Naive thymus-derived CD8-positive, alpha-beta T cell (primary cell): ENCODE measurements at places on chromosomes 13 and 19. TPM values are rescaled to one million over a fixed set of nuclear protein-coding genes. Genes with fewer than 3 reads are reported as not detected.

PEAK3 gene
- 0.23 TPM for total RNA-seq

USHBP1 gene
- total RNA-seq = not detected

SLITRK1 gene
- total RNA-seq = not detected

NXNL1 gene
- total RNA-seq = not detected

FBXL3 gene
- 96.5 TPM for total RNA-seq

FFAR1 gene
- total RNA-seq = not detected

GRIK5 gene
- total RNA-seq = 0.25 TPM

GPR180 gene
- total RNA-seq = 3.4 TPM

TEX26 gene
- not detected for total RNA-seq

SH2D3A gene
- total RNA-seq = 45.8 TPM

LRCH1 gene
- 15.8 TPM for total RNA-seq

ZNF835 gene
- 6.9 TPM for total RNA-seq

- no peak for DNase-seq
Observed at GRCh38 chr13:112210371-112210770, 143.4 kb downstream of the SOX1 start.

DNA sequence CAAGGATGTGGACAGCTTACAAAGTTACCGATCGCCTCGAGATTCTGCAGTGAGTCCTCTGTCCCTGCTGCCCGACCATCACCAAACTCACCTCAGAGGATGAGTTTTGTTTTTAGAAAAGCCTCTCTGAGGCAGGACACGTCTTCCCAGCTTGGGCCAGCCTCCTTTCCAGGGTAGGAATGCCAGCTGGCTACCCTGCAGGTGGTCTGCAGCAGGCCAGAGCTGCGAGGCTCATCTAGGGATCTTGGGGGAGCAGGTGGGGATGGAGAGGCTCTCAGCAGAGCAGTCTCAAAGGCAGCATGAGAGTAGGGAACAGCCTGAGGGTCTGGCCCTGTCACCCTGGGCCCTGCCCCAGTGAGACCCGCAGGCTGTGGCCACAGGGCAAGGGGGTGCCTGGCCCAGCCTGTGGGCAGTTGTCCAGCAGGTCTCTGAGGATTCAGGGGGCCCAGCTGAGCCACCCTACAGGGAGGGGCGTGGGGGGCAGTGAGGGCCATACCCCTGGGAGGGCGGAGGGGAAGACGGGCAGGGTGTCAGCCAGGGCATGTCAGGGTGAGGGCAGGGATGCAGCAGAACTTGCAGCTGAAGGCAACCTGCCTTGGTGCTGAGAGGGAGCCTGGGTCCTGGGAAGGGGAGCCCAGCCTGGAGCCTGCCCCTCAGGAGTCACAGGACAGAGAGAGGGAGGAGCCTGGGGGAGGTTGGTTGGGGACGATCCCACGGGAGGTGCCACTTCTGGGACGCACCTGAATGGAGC lies 57.3 kb upstream of the TPM4 start:
- no peak for DNase-seq

GRCh38 chr13:94860981-94861407 lies 148.6 kb upstream of the SOX21 start:
- DNase-seq = peak; percentile 24

GRCh38 chr13:53782488-53782961 lies 753.9 kb downstream of the OLFM4 start:
- peak; percentile 2 for DNase-seq

- DNase-seq = no peak
Observed at GRCh38 chr13:30982506-30982905, 50.0 kb downstream of the TEX26 start.

- DNase-seq = no peak
Observed at GRCh38 chr13:20331949-20332348, 99.8 kb upstream of the GJB6 start.

DNA sequence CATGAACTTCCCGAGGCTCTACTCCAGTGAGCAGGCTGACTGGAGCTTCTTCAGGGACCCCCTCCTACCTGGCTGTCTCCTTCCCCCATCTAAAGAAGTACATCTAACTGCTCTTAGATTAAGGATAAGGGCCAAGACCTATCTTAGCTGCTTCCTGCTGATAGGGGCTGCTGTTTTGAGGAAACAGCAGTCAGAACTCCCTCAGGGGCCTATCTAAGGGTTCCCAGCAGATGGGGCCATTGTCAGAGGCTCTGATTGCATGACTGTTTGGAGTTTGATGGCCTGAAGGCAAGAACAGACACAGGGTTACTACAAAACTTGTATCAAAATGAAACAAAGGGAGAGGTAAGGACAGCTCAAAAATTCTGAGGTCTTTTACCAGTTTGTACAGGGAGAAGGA lies 2636.9 kb upstream of the PCDH20 start:
- no peak for DNase-seq

- no peak for DNase-seq
Observed at GRCh38 chr13:66558506-66558905, 671.6 kb downstream of the PCDH9 start.

- no peak for DNase-seq
Observed at GRCh38 chr19:47523473-47523872, 8.6 kb upstream of the NAPA start.

- DNase-seq = no peak
Observed at GRCh38 chr13:48535766-48536165, 2.9 kb upstream of the RCBTB2 start.

- DNase-seq = no peak
Observed at GRCh38 chr19:48540110-48540509, 11.9 kb upstream of the SULT2B1 start.

DNA sequence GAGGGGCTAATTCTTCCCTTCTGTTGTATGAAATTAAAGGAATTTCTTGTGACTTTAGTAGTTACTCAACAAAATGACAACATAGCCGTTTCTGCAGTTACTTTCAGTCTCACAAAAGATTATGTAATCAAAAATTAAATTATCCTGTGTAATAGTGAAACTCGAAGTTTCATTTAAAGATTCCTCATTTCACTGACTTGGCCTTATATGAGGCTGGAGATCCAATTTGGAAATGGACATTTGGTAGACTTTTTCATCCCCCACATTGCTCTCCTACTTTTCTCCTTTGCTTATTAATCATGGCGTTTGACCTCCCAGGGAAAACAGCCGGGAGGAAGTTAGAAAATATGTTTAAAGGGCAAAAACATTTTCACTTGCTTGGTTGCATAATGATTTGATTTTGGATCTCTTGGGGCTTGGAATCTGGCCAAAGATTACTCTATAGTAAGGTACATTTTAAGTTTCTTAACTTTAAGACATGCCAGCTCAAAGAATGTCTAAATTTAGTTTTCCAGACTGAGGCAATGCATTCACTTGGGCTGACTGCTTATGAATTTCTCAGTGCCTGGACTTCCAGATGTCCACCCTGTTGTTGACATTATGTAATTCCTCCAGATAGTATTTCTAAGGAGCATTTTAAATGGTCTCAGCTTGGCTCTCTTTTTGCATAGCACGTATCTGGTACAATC lies 1364.9 kb upstream of the MIR17HG start:
- no peak for DNase-seq

DNA sequence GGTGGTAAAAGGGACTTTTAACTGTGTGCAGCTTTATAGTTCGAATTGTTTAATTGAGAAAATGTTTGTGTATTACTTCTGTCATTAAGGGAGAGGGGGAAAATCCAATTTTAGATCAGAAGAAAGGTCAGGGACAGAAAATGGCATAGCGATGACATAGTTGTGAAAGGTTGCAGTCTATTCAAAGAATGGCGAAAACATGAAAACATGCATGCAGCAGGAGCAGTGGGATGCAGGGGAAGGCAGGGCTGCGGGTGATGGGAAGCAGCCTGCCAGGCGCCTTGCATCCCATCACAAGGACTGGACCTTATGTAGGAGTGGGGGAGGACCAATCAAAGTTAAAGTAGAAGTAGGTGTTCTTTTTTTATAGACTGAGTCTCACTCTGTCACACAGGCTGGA lies 125.9 kb downstream of the CDK8 start:
- no peak for DNase-seq

DNA sequence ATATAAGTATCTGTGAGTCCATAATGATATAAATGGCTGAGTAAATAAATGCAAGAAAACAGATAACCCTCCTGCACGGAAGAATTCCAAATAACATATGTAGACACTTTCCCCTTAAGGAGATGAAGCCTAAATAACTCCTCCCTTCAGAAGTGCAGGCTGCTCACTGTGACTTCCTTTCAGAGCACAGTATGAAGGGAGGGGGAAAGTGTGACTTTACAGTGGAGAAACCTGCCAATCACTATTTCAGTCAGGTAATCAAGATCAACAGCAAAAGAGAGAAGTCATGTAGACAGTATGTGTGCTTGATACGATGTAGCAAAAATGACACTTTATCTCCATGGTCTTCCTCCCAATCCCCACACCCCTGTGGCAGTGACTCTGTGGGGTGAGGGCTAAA lies 7.1 kb downstream of the GGACT start:
- no peak for DNase-seq

DNA sequence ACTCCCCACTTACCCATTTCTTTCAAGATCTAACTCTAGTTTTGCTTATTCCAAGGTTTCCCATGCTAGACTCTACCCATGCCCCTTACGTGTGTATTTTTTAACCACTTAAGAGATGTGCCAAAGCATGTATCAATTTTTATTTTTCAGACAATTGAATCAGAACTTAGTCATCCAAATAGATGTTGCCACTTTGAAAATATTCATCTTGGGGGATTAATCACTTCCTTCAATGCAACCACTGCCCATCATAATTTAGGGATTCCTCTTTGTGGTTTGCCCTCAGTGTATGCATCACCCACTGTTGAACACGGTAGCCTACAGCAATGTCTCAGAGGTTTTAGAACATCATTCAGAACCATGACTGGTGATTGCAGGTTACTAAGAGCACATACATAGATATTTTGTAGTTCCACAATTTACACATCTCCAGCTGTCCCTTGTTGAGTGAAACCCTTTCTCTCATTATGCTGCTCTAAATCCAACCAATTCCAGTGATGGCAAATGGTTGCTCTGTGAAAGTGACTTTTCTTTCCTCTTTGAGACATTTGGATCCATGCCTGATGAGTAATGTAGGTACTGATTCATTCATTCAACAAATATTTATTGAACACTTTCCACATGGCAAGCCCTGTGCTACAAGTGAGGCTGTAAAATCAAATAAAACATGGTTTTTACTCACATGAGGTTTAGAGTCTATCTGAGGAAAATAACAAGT lies 60.6 kb upstream of the SERP2 start:
- DNase-seq = no peak

DNA sequence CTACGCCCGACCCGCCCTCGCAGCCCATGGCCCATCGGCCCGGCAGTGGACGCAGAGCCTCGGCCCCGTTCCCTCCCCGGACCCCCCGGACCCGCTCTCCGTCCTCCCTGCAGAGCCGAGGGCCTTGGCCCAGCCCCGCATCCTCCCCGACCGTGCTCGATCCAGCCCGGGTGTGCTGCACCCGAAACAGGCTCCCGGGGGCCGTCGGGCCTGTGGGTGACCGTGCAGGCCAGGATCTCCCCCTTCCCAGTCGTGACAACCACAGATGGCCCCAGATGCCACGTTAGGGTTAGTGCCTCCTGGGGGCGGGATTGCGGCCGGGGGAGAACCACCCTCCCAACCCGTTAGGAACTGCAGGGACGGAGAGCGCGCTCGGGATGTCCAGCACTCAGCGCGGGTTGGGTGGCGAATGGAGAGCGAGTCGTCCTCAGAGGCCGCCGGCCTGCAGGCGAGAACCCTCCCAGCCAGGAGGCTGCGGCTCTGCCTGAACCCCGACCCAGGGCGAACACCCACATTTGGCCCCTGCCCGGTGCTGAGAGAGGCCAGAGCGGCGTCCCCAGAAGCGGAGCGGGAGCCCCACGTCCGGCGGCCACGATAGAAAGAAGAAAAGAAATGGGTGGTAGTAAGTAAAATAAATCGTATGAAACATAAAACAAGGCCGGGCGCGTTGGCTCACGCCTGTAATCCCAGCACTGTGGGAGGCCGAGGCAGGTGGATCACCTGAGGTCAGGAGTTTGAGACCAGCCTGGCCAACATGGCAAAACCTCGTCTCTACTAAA lies 6.7 kb upstream of the MADCAM1 start:
- DNase-seq = peak; percentile 19

DNA sequence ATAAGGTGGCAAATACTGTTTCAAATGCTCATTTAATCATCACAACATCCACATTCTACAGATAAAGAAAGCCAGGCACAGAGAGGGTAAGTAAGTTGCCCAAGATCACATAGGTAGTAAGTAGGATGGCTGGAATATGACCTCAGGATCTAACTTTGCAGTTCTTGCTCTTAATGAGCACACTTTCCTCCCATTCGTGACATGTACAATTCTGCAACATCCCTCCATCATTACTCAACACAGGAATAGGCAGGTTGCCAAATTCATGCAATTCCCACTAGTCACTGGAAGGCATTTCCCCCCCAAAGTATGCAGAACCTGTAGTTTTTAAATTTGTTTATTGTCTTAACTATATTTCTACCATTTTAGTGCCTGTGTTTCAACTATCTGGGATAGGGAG lies 109.2 kb downstream of the OLFM4 start:
- no peak for DNase-seq

DNA sequence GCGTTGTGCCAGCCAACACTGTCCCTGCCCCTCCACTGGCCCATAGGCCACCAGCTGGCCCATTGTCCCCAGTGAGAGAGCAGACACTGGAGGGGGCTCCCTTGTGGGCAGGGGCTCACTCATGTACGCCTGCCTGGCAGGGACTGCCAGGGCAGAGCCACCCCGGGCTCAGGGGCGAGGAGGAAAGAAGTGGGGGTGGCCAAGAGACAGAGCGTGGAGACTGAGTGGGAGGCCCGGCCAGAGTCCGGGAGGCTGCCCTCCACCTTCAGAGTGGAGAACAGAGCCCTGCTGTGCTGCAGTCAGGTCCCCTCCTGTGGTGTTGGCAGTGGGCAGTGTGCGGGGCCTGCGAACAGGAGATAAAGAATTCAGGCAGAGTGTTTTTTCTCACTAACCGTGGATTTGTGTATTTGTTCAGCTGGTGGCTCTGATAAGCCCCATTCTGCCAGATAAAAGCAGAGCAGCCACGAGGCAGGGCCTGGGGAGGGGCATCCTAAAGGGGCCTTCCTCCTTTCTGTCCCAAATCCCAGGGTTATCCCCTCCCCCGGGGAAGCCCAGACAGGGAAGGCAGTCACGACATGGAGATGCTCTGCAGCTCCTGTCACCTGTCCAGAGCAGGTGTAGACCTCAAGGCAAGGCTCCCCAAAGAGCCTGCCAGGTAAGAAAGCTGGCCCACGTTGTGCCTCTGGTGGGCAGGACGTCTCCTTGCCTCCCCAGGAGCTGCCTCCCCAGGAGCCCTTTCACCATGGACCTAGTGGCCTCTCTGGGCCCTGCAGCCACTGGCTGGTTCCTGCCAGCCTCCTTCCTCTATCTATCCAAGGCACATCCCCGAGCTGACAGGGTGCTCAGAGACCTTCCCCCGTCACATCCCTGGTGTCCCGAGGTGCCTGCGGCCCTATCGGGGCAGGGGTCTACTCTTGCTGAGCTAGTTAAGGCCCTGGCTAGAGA lies 33.0 kb downstream of the LYL1 start:
- DNase-seq = no peak

- no peak for DNase-seq
Observed at GRCh38 chr19:30391554-30392551, 19.7 kb downstream of the ZNF536 start.
